ENCODE measurements at places on chromosomes 13 and 19.

DNA sequence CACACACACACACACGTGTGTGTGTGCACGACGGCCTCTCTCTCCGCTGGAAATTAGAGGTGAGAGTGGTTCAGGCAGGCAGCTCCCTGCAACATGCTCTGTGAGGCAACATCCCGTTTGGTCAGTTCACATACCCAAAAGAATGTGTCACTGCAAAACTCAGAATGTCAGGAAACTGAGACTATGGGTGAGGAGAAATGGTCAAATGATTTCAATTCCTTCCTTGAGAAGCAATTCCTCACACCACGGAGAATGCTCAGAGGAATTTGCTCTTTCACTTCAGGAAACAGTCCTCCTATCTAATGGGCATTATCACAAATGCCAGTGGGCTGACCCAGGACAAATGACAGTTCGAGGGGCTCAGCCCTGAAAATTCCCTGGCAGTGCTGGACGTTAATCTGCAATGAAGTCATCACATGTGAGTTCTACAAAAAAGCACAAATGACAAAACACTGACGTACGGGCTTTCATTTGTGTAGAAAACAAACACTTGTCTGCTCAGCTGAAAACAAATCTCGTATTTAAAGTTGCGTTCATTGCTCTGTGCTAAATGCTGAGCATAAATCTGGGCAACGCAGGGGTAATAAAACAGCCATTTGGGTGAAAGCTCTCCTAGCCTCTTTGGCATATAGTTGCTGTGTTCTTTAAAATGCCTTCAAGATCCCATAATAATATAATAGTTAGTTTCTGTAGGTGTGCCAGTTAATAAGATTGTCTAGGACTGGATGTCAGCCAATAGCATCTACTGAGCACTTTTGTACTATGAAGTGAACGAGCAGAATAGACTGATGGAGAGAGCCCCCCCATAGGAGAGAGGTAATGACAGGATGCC is 18.6 kb upstream of the LATS2 start:
- no peak for DNase-seq

GRCh38 chr19:57338877-57339276 is 12.2 kb upstream of the ZNF304 start:
- DNase-seq: no peak

DNA sequence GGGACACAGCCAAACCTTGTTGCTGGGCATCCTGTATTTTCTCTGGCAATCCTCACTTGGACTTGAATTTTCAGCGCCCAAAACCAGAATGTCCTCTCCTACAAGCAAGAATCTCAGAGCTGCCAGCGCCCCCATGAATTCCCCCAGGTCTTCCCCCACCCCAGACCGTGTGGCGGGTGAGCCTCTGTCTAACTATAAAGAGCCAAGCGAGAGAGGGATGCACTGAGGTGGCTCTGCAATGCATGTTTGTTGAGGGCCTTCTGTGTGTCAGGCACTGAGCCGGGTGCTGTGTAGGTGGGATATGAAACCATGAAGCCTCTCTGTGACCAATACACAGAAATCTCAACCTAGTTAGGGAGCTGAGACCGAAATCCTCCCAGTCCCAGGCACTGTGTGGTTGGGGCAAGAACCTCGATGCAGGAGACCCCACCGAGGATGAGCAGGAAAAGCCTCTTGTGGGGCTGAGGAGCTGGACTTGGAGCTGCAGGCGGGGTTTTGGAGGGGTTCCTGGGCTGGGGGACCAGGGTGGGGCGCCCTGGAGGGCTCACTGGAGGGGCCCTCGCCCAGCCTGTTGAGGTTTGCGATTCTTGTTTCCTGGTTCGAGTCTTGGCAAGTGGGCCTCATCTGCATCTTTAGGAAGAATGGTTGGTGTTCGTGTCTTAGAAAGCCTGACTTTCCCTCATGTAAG is 12.4 kb upstream of the PROZ start:
- no peak for DNase-seq

GRCh38 chr13:48776401-48776800 is 122.7 kb downstream of the CYSLTR2 start:
- no peak for DNase-seq

DNA sequence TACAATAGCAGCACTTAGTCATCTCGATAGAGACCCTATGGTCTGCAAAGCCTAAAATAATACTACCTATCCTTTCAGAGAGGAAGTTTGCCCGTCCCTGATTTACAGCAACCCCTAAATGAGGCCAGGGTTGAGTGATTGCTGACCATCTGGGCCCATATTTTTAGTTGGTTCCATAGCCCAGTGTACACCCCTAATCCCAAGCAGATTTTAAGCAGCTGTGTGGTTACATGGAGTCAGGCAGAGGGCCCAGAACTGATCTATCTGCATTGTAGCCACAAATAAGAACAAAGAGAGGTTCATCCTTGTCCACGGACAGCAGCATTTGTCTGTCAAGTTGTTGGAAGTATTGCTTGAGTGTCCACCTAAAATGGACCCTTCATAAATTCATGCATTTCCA is 148.2 kb downstream of the DCT start:
- no peak for DNase-seq

GRCh38 chr13:63636316-63636993 is 2220.8 kb upstream of the PCDH20 start:
- DNase-seq: peak; percentile 41

- DNase-seq: no peak
Measured at GRCh38 chr19:35596366-35596999, 10.5 kb downstream of the PMIS2 start.

GRCh38 chr13:37344056-37344455 is 238.6 kb upstream of the CSNK1A1L start:
- DNase-seq: no peak

DNA sequence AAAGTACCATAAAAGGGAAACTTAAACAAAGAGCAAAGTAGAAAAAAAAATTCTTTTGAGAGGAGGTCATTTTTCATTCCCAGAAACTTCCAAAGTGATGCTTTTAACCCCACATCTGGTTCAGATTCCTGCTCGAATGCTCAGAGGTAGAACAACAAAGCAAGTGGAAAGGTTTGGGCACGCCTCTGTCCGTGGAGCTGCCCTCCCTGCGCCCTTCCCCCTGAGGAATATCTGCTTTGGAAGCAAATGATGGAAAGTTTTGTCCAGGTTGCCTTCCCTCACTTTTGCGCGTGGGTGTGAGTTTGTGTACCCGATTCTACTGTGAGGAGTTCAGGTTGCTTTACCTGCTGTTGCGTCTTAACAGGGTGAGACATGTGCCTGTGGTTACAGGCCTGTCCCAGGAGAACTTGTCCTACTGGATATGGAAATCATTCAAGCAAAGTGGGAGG is 110.2 kb downstream of the KLF5 start:
- DNase-seq: no peak

DNA sequence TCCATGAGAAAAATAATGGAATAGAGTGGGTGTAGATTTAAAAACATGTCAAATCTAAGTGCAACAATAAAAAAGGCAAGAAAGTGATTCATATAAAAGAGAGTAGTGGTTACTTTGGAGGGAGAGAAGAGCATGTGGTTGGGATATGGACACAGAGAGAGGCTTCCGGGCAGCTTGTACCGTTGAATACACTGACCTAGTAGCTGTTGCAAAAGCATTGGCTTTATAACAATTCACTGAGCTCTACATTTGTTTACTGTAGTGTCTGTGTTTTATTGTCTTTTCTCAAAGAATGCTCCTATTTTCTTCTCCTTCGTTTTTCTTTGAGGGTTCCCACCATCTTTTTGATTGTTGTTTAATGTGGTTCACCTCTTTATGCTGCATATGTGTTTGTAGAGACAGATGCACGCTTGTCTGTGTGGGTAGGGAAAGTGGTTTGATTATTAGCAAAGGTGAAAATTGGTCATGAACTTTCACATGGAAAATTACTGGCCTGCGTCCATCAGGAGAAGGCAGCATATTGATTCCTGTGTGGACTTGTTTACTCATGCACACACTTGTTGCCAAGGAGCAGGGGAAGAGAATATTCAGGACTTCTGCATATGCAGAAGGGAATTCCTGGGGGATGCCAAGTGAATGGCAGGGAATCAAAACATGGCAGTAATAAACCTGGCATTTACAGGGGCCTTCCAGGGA is 29.9 kb upstream of the IRS2 start:
- DNase-seq: no peak

DNA sequence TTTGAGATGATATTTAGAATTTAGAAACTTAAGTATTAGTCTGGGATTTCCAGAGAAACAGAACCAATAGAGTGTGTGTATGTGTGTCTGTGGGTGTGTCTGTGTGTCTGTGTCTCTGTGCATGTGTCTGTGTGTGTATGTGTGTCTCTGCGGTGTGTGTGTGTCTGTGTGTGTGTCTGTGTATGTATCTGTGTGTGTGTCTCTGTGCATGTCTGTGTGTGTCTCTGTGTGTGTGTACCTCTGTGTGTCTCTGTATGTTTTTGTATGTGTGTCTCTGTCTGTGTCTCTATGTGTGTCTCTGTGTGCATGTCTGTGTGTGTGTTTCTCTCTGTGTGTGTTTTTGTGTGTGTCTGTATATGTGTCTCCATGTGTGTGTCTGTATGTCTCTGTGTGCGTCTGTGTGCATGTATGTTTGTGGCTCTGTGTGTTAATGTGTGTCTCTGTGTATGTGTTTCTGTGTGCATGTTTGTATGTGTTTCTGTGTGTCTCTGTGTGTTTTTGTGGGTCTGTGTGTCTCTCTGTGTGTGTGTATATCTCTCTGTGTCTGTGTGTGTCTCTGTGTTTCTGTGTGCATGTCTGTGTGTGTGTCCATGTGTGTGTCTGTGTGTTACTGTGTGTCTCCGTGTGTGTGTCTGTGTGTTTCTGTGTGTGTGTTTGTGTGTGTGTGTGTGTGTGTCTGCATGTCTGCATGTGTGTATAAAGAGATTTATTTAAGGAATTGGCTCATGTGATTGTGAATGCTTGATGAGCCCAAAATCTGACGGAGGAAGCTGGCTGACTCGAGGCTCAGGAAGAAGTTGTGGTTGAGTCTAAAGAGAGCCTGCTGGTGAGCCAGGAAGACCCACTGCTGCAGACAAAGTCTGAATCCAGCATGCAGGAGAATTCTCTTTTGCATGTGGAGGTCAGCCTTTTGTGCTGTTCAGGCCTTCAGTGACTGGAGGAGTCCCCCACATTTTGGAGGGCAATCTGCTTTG is 22.2 kb downstream of the GPR42 start:
- DNase-seq: no peak

DNA sequence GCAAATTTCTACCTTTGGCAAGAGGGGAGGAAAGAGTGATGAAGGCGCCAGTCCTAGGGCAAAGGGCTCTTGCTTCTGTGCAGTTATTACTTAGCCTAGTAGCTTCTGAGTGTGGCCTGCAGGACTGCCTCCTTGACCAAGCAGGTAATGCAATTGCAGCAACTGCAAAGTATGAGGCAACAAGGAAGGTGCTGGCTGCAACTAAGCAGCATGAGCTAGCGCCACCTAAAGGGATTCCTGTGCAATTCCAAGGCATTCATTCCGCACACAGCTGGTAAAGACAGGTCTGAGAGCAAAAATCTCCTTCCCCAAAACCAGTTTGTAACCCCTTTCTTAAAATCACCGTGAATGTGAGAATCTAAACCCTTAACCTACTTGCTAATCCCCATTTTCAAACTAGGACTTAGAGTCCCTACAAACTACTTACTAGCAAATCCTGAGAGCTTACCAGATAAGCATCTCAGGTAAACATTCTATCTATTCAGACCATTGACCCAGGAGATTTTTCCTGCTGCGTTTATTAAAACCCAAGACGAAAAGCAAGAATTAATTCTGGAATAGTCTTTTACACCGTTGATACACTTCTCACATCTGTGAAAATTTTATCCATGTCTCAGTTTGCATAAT is 62.9 kb downstream of the DCT start:
- peak; percentile 51 for DNase-seq

- no peak for DNase-seq
Measured at GRCh38 chr19:10744801-10745293, 27.0 kb downstream of the DNM2 start.

GRCh38 chr19:50465986-50466705 is 10.2 kb upstream of the EMC10 start:
- peak; percentile 42 for DNase-seq

GRCh38 chr19:52635786-52636570 is 2.2 kb downstream of the ZNF83 start:
- DNase-seq: no peak

DNA sequence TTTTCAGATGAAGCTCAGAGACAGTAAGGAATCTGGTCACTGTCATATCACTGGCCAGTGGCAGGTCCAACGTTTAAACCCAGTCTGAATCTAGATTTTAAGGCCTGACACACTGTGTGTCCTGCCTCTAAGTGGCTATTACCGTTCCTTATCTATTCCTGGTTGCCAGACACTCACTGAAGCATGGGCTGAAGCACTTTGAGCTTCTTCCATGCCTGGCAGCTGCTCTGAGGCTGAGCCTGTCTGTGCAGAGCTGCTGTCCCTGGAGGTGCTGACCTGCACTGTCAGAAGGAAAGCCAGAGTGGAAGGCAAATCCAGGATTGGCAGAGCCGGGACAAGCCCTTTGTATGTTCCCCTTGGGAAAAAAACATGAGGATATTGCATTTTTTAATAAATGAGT is 109.2 kb upstream of the SLC7A1 start:
- DNase-seq: no peak

GRCh38 chr19:18203408-18203862 is 407 bp downstream of the RAB3A start:
- DNase-seq: no peak

DNA sequence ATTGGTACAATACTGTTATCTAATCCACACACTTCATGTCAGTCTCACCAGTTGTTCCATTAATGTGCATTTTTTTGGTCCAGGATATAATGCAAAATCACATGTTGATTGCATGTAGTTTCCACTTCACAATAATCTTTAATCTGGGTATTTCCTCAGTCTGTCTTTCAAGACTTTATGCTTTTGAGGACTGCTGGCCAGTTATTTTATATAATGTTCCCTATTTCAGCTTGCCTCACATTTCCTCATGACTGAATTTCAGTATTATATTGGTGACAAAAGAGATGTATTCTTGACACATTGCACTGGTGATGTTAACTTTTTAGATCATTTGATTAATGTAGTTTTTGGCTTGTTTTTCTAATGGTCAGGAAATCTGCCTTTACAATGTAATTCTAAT is 368.3 kb downstream of the IRS2 start:
- DNase-seq: no peak

DNA sequence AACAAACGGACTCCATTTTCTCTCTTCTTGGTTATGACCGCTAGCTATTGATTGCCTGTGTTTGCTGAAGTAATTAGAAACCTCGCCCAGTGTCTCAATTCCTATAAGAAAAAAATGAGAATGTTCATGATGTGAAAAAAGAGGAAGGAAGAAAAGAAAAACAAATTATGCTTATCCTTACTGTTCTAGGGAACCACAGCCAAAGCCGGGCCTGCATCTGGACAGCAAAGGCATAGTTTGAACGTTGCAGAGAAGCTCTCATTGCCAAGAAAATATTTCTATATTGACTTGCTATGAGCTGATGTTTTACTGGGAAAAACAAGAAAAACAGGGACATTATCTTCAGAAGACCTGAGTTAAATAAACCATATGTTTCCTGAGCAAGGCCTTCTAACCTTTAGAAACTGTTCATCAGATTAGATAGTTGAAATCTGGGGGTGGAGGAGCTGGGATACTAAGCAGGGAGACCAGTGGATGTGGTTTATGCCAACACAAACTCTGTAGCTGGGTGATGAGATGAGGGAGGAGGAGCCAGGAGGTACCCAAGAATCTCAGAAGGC is 55.0 kb downstream of the EFNB2 start:
- no peak for DNase-seq

Data from HCT116 (cell line).